ENCODE measurements at places on chromosomes 6 and 20.
A peak's percentile ranks its signal among the peaks of the same experiment; 100 is the strongest.

DNA sequence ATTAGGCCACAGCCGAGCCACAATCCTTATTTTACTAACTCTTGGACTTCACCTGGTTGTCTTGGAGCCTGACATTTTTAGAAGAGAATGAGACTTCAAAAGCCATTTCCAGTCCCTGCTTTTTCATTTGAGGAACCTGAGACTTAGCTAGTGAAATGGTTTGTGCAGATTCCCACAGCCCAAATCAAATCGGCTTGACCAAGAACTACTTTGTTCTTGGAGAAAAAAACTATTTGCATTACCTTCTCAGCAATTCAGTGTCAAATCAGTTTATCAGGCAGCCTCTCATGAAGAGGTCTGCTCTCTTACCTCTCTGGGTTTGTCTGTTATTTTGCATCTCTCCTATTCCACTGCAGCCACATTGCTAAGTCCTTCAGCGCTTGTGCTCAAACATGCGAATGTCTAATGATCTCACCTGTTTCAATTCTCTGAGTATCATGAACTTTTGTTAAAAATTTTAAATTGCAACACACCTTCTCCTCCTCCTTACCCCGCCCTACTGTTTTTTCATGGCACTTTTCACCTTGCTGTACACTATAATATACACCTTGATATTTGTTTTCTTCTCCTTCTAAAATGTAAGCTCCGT is 573 bp upstream of the IFNGR1 start:
- DNase-seq: no peak

DNA sequence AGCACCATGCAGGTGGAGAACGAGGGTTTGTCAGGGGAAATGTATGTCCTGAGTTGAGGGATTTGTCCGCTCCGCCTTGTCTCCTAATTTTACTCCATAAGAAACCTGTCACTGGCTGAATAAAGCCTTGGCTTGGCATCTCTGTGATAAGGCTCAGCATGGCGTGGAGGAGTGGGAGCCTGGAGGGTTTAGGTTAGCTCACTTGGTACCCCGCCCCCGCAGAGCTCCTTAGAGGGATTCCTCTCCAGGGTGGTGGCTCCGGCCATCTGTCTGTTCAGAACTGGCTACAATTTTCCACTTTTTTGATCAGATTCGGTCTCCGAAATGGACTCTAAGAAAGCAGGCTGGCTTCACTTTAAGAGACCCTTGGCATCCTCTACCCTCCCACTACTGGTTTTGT is 192.2 kb upstream of the SYNDIG1 start:
- no peak for DNase-seq

- no peak for DNase-seq
These were observed 67.0 kb upstream of the PDE7B start for GRCh38 chr6:135784507-135784906.

GRCh38 chr6:101605874-101606273 is 212.4 kb downstream of the GRIK2 start:
- no peak for DNase-seq

GRCh38 chr6:12333128-12333527 is 43.0 kb downstream of the EDN1 start:
- no peak for DNase-seq

DNA sequence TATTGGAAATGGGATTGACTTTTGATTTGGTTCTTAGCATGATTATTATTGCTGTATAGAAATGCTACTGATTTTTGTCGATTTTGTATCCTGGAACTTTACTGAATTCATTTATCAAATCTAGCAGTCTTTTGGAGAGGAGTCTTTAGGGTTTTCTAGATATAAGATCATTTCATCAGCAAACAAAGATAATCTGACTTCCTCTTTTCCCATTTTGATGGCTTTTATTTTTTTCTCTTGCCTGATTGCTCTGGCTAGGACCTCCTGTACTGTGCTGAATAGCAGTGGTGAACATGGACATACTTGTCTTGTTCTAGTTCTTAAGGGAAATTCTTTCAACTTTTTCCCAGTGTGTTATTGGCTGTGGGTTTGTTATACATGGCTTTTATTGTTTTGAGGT is 64.6 kb downstream of the ZC2HC1B start:
- DNase-seq: no peak

DNA sequence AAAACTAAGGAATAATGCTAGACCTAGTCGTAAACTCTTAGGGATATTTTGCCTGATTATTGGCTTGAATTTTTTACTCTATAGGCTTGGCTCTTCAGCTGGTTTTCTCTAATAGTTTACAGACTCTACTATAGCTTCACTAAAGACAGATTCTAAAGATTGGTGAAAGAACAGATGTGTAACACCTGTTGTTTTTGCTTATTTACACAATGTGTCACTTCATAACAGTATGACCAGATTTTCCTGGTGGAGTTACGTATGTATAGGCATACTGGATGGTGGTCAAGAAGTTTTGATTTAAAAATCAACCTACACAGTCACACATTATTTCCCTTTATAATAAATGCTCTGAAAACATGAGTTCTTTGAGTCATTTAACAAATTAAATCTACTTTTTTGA is 4.8 kb downstream of the COL19A1 start:
- no peak for DNase-seq

GRCh38 chr6:63444768-63445167 is 125.0 kb upstream of the LGSN start:
- DNase-seq: no peak

DNA sequence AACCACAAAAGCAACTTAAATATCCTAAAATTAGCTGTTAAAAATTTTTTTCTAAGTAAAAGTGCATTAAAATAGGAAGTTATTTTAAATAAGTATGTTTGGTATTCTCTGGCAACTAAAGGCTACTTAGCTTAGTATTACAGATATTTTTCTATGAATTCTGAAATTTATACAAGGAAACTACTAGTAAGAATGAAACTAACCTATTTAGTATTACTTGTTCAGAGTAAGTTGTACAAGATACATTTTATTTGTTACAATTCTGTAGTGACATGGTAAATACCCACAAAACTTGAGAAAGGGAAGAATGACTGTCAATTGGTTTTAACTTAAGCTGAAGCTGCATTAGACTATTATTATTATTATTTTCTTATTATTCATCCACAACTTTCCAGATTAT is 6.5 kb downstream of the PHIP start:
- no peak for DNase-seq

DNA sequence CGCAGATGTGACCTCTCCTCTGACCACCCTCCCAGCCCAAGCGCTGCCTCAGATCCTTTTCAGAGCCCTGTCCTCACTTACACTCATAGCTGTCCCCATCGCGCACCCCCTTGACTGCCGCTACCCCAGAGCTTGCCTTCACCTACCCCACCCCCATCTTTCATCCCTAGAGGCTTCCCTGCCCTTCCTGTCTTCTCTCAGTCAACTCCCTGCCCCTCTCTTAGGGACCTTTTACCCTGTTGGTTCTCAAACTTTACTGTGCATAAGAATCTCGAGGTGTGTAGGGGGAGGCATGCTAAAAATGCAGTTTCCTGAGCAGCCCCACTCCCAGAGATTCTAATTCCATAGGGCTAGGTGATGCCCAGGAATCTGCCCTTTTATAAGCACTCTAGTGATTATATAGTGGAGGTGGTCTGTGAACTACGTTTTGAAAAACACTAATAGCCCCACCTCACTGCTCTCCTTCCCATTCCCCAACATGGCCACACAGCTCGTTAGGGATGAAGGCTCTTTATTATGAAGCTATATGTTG is 725 bp downstream of the TM9SF4 start:
- DNase-seq: no peak

DNA sequence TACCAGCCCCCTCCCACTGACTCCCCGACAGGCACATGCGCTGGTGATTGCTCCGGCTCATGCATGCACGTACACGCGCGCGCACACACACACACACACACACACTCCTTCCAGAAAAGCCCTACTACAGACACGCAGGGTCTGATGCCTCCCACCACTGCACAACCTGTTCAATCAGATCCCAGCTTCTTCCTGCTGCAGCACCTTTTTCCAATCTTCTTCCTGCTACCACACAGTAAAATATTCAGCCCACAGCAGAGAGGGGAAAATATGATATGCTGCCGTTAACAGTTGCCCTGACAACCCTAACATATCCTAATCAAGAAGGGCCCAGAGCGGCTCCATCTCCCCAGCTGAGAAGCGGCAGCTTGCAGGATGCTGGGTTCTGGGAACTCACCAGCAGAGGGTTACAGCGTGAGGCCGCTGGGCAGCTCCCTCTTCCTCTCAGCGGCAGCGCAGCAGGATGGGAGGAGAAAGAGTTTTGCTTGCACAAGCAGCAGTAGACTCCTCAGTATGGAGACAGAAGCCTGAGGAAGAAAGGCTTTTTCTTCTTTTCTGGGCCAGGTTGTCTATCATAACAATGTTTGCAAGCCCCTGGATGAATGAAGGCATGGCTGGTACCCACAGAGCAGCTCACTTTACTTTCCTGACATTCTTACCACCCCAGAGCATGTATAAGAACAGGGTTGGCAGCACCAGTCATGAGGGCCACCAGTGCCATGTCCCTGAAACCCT is 23.9 kb downstream of the MAP7 start:
- peak; percentile 26 for DNase-seq

All from myocyte (in vitro differentiated cells).